ENCODE measurements at places on chromosomes 1 and 21. TPM values are rescaled to one million over a fixed set of nuclear protein-coding genes. Genes with fewer than 3 reads are reported as not detected.

NR1I3 gene
- total RNA-seq = 2.1 TPM

GPR3 gene
- total RNA-seq = 1.3 TPM

ILDR2 gene
- total RNA-seq = 0.29 TPM

FYB2 gene
- total RNA-seq = not detected

F13B gene
- not detected for total RNA-seq

SLAMF7 gene
- total RNA-seq = 0.91 TPM

VWA5B1 gene
- not detected for total RNA-seq

FLG gene
- 4,094 TPM for total RNA-seq

BTBD8 gene
- 3.0 TPM for total RNA-seq

TMEM51 gene
- total RNA-seq = 8.9 TPM

DNA sequence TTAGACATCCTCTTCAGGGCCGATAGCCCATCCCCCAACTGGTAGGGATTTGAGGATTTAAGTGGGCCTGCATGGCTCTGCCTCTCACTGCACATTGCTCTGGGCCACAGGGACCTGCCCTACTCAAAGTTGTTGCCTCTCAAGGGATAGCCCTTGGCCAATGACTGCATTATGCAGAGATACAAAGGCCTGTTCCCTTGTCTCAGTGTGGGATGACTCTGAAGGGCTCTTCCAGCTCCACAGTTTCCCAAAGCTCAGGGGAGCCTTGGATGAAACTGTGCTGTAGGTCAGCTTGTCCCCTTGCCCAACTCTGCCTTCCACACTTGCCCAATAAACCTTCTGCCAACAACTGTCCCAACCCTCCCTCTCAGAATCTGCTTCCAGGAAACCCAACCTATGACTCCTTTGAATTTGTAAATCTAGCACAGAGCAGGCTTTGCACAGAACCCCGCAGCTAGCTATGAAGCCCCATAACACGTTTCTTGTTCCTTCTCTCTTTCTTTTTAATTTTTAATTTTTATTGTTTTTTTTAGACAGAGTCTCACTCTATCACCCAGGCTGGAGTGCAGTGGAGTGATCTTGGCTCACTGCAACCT lies 42.5 kb downstream of the SLC9C2 start:
- no peak for DNase-seq

DNA sequence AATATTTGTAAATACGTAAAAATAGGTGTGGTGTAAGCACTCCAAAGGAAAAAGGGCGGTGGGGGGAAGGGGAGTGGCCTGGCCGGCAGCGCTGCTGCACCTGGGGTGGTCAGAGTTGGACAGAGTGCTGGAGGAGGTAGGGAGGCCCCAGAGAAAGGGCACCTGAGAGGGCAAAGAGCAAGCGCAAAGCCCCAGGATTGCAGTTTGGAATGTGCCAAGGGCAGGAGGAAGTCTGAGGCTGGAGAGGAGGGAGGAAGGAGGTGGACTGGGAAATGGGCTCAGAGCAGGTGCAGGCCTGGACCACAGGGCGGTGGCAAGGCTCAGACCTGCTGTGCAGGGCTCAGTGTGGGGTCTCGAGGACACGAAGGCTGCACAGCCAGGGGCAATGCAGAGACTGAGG lies 30.6 kb downstream of the LDLRAP1 start:
- DNase-seq = no peak

DNA sequence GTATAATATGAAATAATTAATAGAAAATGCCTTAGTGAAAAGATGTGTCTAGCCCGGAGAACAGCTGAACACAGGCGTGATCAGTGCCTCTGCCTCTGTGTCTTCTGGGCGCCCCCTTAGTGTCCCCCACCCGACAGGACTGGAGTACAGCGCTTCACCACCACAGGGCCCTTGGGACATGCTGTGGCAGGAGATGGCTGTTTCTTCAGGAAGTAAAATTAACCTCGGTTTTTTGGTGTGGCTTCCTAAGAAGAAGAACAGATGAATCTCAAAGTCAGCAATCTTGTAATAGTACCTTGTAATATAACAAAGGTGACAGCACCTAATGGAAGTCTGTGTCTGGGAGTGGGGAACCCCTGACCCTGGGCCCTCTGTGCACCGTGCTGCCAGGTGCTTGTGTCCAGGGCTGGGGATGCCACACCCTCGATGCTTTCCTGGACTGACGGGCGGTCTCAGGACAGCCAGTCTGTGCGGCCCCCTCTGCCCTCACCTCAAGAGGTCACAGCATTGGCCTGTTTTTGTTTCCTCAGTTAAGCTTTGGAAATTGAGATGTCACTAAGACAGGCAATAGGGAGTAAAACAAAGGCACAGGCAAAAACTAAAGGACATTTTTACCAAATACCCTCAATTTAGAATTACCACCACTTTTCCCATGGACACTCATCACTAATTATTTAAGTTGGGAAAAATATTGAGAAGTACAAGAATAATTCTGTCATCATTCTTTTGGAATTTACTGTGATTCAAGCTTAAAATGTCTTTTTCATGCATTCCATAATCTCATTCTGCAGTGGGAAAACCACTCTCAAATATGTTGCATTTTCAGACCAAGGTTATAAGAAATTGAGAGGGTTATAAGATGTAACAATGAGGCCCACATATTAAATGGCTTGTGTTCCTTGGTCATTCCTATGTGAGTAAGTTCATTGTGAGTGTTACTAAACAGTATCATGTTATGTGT lies 79.3 kb downstream of the ADARB1 start:
- DNase-seq = peak; percentile 10

DNA sequence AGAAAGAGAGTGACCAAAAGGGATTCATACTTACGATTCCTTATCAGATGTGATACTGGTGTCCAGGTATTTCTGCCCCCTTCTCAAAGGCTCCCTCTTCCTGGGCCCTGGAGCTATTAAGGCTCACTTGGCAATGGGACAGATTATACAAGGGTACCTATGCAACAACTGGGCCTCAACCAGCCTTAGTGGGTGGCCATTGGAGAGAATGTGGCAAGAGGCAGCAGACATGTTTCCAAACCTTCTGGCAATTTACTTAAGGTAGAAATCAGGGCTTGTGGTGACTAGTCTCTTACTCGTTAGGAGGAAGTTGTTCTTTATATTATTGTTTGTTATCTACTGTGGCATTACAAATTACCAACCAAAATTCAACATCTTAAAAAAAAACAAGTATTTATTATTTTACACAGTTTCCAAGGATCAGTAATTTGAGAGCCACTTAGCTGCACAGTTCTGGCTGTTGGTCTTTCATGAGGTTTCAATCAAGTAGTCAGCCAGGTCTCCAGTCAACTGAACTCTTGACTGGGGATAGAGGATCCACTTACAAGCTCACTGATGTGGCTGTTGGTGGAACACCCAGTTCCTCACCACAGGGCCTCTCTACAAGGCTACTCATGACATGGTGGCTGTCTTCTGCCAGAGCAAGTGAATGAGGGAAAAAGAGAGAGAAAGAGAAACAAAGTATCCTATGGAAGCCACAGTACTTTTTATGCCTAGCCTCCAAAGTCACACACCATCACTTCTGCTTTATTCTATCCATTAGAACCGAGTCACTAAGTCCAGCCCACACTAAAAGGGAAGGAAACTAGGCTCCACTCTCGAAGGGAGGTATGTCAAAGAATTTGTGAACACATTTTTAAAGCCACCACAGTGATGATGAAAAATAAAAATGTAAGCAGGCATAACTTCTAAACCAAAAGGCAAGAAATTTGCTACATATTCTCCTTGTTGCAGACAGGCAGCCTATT lies 10.7 kb downstream of the ZNF648 start:
- no peak for DNase-seq

DNA sequence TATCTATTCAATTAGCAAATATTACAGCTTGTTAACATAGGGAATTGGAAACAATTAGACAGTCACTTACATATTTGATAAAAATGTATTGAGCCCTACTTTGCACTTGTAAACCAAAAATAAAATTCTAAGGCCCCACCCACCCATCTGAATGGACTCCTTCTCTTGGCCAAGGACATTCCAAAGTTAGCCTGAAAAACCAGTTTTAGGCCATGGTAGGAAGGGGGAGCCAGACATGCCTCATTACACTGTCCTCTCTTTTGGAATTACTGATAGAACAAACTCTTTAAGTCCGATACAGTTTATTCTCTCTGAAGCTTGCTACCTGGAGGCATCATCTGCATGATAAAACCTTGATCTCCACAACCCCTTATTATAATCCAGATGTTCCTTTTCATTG lies 28.0 kb upstream of the TSPAN2 start:
- DNase-seq = no peak

DNA sequence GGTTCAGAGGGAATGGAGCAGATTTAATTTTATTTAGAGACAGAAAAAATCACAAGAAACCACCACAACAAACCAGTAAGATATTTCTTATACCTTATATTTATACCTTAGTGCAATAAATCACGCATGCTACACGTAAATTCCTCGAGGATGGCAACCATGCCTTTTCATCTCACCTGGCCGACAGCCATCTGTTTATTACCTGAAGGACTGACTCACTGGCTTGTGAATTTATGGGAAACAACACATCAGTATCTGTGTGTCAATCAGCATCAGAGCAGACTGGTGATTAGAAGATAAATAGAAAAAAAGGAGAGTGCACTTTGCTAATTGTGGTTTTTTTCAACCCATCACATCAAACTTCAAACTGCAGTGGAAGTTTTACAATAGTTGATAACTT lies 58.4 kb downstream of the S1PR1 start:
- no peak for DNase-seq

- DNase-seq = no peak
These were observed 30.7 kb downstream of the ITPKB start for GRCh38 chr1:226708342-226708780.

GRCh38 chr1:246798107-246798506 lies 73.9 kb downstream of the SCCPDH start:
- peak; percentile 59 for DNase-seq

DNA sequence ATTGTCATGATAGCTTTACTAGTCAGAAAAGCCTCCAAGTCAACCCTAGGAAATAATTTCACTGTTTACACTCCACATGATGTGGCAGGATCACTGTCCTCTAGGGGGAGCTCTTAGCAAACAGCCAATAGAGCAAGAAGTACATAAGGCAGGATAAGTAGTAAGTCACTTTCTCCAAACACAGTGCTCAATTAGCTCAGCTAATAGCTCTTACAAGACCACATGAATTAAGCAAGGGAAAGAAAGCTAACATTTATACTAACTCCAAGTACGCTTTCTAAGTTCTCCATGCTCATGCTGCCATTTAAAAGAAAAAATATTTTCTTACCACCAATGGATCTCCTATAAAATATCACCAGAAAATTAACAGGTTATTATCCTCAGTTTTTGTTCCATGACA lies 66.9 kb upstream of the LRIF1 start:
- peak; percentile 18 for DNase-seq

DNA sequence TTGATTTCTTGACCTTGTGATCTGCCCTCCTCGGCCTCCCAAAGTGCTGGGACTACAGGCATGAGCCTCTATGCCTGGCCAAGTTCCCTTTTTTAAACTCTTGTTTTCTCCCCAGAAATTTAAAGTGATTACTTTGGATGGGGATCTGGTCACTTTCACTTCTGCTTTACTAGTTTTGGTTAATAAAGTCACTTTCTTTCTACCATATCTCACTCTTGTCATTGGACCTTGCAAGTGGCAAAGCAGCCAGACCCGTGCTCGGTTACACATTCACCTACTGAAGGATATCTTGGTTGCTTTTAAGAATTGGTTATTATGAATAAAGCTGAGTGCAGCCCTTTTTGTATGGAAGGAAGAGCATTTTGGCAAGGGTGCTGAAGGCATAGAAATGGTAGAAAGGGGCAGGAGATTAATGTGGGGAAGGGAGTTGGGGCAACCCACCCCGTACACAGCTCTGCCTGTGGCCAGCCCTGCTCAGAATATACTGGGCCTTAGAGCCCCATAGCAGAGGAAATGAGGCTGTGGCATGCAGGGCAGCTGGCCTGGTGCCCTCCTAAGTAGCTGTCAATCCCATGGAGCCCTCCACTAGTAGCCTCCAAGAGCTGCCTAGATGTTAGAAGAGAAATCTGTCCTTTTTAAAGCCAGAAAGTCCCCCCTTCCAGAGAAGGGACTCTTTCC lies 40.7 kb downstream of the CD2 start:
- DNase-seq = no peak

DNA sequence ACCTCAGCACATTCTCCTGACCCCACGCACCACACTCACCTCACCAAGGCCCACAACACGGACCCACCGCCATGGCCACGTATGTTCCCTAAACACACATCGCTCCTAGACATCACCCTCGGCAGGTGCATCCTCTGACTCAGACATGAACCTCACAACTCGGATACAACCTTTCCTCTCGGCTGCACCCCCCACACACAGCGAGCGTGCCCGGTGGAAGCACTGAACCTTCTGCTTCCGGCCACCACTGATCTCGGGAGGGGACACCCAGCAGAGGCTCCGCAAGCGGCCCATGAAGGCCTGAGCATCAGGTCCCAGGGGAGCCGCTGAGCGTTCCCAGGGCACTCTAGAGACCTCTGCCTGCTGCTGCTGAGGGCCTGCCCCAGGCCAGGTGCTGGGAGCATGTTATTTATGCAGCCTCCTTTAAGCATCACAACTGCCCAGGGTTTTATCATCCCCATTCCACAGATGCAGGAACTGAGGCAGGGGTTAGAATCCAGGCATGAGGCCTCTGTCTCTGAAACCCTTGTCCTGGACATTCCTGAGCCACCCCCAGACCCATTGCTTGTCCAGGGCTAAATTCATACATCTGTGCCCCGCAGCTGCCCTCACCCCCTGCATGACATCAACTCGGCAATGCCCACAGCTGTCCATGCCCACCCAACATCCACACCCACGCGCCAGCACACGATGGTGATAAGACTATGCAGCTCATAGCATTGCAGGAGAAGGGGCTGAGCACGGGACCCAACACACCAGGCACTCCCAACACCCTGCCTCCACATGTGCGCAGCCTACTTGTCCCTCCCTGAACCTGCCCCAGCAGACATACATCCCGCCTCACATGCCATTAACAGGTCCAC lies 27.0 kb downstream of the SDC3 start:
- no peak for DNase-seq

- no peak for DNase-seq
These were observed 53.0 kb upstream of the AKT3 start for GRCh38 chr1:243903041-243903440.

GRCh38 chr1:232629250-232630046 lies 485 bp downstream of the SIPA1L2 start:
- peak; percentile 29 for DNase-seq

DNA sequence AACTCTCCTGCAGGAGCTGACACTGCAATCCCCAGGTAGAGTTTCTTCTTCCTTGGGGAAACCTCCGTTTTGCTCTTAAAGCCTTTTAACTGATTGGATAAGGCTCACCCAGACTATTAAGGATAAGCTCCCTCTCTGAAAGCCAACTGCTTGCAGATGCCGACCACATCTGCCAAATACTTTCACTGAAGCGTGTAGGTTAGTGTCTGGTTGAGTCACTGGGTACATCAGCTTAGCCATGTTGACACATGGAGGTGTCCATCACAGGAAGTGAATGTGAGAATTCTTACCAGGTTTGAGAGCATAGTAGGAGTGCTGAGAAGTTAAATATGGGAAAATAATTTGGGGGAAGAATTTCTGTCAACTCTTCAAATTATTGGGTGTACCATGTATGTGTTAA lies 202.0 kb downstream of the AJAP1 start:
- DNase-seq = no peak
